ENCODE measurements at places on chromosomes 11 and 22.

DNA sequence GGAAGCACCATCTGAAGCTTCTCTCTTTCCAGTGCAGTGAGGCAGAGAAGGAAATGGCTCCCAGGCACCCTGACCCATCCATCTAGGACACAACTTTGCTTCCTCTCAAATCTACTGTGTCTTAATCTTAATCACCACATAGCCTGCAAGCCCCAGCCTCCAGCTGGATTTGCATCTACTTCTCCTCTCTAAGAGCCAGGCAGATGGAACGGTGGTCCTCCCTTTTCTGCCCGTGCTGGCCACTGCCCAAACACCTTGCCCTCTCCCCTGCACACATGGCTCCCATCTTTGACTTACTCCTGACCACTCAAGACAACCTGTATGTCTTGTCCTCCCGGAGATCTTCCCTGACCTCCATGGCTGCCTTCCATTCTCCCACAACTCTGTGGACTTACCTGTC lies 7.4 kb downstream of the MS4A10 start:
- no peak for DNase-seq

GRCh38 chr11:128593281-128593680 lies 5.9 kb upstream of the ETS1 start:
- no peak for DNase-seq

DNA sequence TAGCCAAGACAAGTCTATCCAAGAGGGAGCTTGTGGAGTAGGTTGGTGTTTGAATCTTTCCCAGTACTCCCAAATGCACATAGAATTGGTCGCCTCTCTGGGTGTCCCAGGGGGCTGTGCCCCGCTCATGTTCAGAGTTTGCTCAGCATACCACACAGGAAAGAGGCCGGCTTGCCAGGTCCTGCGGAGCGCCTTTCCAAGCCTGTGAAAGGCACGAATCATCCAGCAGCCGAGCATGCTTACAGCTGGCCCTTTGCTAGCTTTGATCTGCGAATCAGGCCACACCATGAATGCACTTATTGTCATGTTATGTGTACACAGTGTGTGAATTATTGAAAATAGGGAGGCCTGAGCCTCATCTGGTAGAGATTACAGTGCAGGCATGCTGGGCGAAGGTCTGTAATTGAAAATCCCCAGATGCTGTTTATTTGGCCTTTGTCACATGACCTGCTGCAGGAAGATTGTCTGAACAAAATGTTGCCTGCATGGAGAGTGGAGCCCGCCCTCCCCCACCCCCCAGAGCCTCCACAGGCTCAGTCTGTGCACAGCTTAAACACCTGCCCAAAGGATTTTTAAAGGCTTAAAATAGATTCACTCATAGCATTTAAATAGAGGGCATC lies 163.3 kb upstream of the RASSF10 start:
- no peak for DNase-seq

DNA sequence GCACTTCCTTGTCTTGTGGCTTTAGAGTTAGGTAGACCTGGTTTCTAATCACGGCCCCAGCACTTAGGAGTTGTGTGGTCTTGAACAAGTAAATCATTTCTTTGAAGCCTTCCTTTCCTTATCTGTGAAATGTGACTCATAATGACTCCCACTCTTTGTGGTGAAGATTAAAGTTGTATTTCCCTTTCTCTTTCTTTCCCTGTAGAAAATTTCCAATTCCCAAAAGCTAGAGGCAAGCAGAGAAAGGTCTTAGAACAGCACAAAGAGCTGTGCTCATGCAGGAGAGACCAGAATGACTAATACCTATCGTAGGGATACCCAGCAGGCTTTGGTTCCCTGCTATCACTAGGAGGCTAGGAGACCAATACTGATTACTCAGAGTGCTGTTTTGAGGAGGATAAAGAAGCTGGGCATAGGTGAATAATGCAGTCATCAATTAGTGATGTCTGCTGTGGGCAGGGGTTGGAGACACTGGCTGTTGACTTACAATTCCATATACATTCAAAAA lies 270.7 kb upstream of the SYN3 start:
- no peak for DNase-seq

GRCh38 chr11:74169738-74170458 lies 904 bp downstream of the C2CD3 start:
- no peak for DNase-seq

Data from stimulated activated naive CD4-positive, alpha-beta T cell (primary cell).